ENCODE measurements at places on chromosomes 7 and 10.

DNA sequence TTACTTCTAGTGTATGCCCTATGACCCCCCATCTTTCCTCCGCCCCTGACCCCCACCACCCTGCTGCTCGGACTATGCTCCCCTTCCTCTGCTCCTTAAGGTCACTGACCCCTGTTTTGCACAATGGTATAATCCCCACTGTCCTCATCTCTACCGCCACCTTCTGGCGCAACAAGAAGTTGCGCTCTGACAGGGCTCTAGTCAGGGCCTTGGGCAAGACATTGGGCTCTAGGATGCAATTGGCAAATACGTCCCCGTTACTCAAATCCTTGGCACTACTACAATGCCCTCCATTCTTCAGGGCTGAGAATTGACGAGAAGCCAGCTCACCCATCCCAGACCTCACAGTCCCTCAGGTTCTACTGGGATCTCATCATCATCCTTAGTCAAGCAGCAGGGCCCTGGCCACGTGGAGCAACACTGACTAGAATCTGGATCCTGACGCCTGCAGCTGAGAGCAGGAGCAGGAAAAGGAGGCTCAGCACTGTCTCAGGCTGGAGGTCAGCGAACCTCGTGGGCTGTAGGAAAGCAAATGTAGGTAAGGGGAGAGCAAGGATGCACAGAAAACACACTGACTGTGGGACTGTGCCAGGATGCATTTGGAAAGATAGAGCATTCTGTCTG lies 10.6 kb downstream of the LRIT2 start:
- DNase-seq: no peak

DNA sequence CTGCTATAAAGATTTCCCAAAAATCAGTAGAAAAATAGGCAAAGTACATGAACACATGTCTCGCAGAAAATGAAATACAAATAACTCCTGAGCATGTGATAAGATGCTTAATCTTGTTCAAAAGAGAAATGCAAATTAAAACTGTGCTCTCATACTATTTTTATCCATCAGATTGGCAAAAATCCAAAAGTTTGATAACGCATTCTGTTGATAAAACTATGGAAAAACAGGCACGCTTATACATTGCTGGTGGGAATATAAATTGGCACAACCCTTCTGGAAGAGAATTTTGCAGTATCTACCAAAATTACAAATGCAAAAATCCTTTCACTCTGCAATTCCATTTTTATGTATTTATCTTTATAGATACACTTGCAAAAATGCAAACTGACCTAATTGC lies 315.0 kb downstream of the GRID1 start:
- no peak for DNase-seq

DNA sequence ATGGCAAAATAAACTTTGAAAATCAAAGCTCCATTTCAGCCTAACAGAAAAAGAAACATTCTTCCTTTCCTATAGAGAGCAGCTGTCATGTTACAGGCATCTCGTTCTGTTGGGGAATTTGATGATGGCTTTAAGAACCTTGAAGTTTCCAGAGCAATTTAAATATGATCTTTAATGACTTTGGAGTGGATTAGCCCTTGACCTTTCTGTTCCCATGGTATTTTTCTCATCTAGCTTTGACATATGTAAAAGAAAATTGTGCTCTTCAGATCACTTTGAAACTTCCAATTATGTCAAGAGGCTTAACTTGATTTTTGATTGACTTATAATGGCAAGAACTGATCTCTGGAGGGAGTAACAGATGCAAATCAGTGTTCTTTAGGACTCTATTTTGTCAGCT lies 157.6 kb upstream of the SEMA3E start:
- no peak for DNase-seq

DNA sequence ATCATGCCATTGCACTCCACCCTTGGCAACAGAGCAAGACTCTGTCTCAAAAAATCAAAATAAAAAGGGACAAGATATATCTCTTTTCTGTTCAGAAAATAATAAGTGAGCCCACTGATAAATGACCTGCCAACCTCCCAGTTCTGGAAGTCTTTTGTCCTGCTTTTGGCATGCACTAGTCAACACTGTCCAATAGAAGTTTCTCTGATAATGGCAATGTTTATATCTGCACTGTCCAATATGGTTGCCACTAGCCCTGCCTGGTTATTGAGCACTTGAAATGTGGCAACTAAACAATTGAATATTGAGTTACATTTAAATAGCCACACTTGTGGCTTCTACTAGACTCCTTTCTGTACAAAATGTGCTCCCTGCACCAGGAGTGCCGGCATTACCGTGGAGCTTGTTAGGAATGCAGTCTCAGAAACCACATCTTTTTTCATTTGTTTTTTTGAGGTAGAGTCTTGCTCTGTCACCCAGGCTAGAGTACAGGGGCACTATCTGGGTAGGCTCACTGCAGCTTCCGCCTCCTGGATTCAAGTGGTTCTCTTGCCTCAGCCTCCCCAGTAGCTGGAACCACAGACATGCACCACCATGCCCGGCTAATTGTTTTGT lies 229.7 kb downstream of the CACNB2 start:
- DNase-seq: no peak

- no peak for DNase-seq
These were observed 66.1 kb downstream of the RBM33 start for GRCh38 chr7:155710530-155710929.

DNA sequence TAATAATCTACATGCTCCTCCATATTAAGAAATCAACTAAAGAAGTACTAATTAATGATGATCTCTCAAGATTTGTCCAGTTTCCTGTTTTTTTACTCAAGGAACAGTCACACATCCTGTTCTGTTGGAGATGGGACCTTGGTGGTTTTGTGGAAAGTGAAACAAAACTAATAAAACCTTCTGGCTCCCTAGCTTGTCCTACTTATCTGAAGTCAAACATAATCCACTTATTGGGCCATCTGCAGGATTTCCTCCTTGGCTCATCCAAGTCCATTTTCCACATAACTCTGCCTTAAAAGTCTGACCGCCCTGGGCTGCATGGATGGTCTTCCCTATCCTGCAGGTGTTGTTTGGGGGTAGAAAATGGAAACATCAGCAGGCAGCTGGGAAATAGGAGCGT lies 39.4 kb upstream of the TARP start:
- no peak for DNase-seq

DNA sequence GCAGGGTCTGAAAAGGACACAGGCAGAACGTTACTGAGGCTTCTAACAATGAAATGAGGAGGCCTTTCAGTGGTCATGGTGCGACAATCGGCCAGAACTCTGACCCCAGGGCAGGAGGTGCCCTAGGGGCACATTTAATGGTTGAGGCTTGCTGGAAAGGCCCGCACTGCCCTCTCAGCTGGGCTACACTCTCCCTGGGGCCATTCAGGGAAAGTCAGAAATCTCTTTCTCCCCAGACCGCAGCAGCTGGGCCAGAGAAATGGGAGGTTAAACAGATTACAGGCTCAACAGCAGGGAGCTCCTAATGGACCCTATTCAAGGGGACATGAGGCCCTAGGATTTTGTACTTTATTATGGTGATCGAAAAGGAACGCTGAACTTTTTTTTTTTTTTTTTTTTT lies 85.6 kb upstream of the FGFR2 start:
- DNase-seq: peak; percentile 61

- DNase-seq: no peak
These were observed 18.9 kb upstream of the GPR22 start for GRCh38 chr7:107450970-107451369.

GRCh38 chr10:28214219-28214618 lies 88.6 kb downstream of the MPP7 start:
- no peak for DNase-seq

- DNase-seq: no peak
These were observed 18.5 kb downstream of the ITGB1 start for GRCh38 chr10:32939296-32940111.

- peak; percentile 34 for DNase-seq
These were observed 57.4 kb downstream of the GFRA1 start for GRCh38 chr10:116215651-116216050.

DNA sequence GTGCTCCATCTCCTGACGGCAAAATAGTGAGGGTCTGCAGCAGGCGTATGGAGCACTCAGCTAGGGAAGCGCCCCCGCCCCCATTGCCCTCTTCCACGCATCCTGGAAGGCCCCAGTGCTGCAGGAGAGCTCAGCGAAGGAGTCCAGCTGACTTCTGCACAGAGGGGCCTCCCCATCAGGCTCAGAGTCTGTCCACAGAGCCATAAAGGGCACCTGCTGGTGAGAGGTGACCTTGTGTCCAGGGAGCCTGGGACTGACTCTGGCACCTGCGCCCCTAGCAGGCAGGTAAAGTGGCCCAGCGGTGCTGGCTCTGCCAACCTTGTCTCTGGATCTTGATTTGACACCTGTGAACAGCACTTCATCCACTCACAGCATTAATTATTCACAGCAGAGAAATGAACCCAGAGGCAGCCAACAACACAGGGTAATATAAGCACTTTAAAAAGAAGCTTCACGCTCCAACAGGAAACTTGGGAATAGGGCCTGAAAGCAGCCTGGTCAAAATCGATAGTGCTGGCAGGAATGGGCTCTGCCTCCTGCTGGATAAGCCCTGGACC lies 59.6 kb downstream of the VOPP1 start:
- no peak for DNase-seq

DNA sequence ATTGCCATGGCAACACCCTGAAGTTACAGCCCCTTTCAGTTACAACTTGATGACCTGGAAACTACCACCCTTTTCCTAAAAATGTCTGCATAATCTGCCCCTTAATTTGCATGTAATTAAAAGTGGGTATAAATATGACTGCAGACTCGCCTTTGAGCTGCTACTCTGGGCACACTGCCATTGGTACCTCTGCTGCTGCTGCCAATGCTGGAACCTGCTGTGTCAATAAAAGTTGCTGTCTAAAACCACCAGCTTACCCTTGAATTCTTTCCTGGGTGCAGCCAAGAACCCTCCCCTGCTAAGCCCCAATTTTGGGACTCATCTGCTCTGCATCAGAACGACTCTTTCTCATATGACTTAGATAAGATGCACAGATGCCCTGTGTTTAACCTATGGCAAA lies 10.2 kb upstream of the FRA10AC1 start:
- no peak for DNase-seq

- DNase-seq: no peak
These were observed 32.0 kb downstream of the ANTXRL start for GRCh38 chr10:46318799-46319198.

- DNase-seq: no peak
These were observed 16.1 kb downstream of the MYO1G start for GRCh38 chr7:44962483-44963251.

DNA sequence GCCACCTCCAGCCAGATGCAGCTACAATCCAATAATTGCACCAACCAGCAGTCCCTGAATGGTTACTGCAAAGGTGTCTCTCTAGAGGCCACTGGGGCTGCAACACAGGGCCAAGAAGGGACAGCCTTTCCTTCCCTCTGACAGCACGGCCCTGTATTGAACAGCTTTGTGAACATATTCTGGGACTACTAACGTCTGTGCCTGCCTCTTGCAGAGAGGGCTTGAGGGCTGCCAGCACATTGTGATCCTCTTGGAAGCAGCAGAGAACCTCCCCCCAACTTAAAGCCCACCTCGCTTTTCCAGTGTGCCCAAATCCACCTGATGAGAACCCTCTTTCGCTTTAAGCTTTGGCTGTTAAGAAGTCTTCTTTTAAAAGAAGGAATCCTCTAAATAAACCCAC lies 415.9 kb downstream of the RPS24 start:
- no peak for DNase-seq

- no peak for DNase-seq
These were observed 86.4 kb downstream of the CYP26A1 start for GRCh38 chr10:93160140-93160539.

DNA sequence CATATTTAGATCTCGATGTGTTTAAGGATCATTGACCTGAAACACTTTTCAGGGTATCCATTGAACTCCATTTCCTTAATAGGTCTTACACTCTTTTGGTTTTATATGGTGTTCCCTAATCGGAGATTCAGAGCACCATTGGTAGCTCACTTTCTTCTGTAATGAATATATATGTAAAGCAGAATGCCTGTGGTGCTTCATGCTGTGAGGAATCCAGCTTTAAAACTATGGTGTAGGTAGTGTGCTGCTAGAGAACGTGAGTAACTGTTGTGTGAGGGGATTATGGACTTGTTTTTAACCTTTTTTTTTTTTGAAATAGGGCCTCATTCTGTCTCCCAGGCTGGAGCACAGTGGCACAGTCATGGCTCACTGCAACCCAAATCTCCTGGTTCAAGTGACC lies 376.9 kb upstream of the LRGUK start:
- no peak for DNase-seq

DNA sequence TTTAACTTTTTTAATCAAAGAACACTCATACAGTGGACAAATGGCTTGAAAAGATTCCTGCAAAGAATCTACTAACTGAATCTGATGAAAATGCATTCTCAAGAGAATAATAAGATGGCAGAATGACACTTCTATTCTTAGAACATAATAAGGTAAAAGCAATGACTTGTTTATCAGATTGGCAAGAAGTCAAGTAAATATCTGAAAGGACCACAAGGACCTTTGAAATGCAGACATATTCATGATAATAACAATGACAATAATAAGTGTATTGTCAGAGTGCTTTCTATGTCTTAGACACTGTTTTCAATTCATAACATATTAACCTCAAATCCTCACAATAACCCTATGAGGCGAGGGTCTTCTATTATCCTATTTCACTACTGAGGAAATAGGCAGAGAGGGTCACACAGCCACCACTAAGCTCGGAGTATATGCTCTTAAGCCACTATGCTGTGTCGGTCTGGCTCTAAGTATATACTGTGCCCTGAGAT lies 10.6 kb downstream of the HACD1 start:
- no peak for DNase-seq

GRCh38 chr7:106504645-106505044 lies 156.3 kb downstream of the CCDC71L start:
- no peak for DNase-seq

- no peak for DNase-seq
These were observed 70.2 kb downstream of the NHLRC2 start for GRCh38 chr10:113924664-113925063.

- DNase-seq: peak; percentile 90
These were observed at the start of gene GLRX3 for GRCh38 chr10:130136226-130137089. Gene GLRX3, plus strand, starts transcription at chr10:130136391. Its CDS starts 30 bp downstream, at chr10:130136421.

DNA sequence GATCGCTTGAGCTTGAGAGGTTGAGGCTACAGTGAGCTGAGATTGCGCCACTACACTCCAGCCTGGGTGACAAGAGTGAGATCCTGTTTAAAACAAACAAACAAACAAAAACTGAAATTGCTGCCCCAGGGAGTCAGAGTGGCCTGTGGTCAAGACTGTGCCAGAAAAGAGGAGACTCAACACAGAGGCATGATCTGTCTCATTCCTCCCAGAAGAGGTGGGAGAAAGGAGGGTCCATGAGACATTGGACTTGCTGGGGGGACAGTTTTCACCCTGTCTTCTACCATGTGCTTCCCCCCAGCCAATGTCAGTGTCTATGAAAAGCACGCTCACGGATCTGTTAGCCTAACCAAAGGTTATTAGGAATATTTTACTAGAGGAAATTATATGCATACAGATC lies 3.2 kb downstream of the ZNF853 start:
- DNase-seq: no peak

DNA sequence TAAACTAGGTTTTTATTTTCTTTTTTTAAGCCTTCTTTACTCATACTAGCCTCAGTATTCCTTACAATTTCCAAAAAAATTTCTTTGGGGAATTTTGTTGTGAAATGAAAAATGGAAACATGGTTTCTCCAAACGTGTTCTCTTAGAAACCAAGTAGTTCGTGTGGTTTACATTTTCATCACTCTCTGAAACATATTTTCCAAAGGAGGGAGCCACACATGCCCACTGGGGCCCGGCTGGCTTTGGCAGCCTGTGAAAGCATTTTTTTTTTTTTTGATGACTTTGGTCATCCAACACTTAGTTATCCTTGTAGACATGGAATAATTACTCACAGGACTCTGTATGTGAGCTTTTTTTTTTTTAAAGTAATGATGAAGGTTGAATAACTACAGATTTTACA lies 169.6 kb downstream of the C7orf25 start:
- no peak for DNase-seq

GRCh38 chr10:34730726-34731125 lies 84.4 kb downstream of the PARD3 start:
- DNase-seq: no peak
